ENCODE measurements at places on chromosomes 2 and 18.
A peak's percentile ranks its signal among the peaks of the same experiment; 100 is the strongest.

DNA sequence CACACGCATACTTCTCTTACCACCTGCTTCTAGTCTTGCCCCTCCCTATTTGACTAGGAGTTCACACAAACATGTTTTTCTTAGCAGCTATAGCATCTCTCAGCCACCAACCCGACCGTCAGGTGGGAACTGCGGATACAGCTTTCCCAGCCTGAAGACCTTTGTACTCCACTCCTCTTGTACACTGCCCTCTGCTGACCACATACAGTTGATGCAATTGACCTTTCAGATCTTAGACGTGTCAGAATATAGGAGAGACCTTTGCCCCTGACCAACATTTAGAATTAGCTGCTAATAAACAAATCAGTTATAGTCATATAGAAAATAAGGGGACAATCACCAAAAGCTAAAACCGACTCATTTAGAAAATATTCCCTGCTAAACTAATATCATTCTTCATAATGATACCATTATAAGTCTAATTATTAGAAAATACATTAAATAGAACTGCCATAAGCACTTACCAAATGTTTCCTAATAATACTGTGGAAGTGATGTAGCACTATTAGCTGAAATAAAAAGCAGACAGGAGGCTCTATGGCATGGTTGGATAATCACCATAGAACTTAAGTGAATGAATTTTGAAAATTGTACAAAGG, 208.4 kb downstream of the RAD51AP2 start:
- no peak for DNase-seq

DNA sequence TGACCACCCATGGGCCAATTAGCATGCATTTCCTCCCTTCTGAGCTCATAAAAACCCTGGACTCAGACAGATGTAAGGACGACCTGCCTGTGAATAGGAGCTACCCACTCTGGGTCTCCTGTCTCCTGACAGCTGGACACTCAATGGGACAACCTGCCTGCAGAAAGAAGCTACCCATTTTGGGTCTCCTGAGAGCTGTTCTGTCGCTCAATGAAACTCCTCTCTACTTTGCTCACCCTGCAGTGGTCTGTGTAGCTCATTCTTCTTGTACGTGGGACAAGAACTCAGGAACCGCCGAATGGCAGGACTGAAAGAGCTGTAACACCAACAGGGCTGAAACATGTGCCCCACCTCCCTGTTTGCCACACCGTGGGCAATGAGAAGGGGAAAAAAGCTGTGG, 60.3 kb upstream of the DYNC1I2 start:
- no peak for DNase-seq

- DNase-seq = no peak
These were observed 34.2 kb upstream of the ACTR2 start for GRCh38 chr2:65193446-65193845.

DNA sequence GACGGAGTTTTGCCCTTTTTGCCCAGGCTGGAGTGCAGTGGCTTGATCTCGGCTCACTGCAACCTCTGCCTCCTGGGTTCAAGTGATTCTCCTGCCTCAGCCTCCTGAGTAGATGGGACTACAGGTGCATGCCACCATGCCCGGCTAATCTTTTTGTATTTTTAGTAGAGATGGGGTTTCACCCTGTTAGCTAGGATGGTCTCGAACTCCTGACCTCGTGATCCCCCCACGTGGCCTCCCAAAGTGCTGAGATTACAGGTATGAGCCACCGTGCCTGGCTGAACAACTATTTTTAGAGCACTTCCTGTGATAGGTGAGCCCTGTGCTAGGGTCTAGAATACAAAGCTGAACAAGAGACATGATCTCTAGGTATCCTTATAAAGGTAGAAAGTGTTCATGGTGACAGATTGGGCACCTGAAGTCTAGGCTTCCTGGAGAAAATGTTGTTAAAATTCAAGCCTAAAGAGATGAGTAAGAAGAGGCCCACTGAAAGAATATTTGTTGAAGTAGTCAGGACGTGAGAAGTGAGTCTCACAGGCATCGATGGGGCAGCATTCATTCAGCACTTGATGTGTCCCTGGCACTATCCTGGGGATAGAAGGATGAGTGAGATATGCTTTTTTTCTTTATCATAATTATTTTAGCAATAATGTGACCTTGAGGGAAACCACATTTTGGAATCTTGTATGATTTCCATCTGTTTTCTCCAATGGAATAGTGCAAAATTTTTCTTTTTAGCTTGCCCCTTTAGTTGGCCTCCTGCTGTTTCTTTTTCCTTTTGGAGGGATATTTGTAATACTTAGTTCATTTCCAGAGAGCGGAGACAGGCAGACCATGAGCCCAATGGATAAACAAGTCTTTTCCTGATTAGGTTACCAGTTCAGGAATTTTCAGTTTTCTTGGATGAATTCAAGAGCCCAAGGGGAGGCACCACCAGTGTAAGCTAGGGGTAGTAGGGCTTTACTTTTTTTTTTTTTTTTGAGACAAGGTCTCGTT, 5.1 kb downstream of the ZNF236 start:
- peak; percentile 25 for DNase-seq

GRCh38 chr2:67599561-67599960, 202.4 kb downstream of the ETAA1 start:
- no peak for DNase-seq

- no peak for DNase-seq
These were observed 471.1 kb upstream of the FAM98A start for GRCh38 chr2:34070196-34070595.

All from HFFc6 (cell line).